Hematopoietic multipotent progenitor cell (in vitro differentiated cells): ENCODE measurements at places on chromosomes 2 and 18.

DNA sequence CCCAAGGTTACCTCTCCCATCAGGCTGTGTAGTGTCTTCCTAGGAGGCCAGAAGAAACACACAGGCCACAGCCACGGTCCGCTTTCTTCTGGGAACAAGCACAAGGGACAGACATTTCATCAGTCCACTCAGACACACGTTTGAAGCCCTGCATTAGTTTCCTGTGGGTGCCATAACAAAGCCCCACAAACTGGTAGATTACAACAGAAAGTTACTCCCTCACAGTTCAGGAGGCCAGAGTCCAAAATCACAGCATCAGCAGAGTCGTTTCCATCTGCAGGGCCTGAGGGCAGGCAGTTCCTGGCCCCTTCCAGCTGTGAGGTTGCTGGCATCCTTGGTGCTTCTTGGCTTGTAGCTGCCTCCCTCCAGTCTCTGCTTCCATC is 8.8 kb upstream of the PRLH start:
- DNase-seq = no peak

- DNase-seq = no peak
Observed at GRCh38 chr2:223901854-223902253, 43.3 kb downstream of the WDFY1 start.

GRCh38 chr18:58287353-58288274 is 243.6 kb downstream of the NEDD4L start:
- no peak for DNase-seq

- no peak for DNase-seq
Observed at GRCh38 chr2:161245671-161246070, 62.6 kb upstream of the PSMD14 start.
